ENCODE measurements at places on chromosomes 5 and 9.

- peak; percentile 5 for DNase-seq
These were observed at the start of gene PCDHA8 for GRCh38 chr5:140840978-140841962. Gene PCDHA8 (plus strand): TSS chr5:140841187. CDS start chr5:140841322, 135 bp downstream.

GRCh38 chr9:92253656-92254055 is 39.8 kb downstream of the IARS1 start:
- DNase-seq = no peak

GRCh38 chr5:73229271-73229670 is 56.3 kb downstream of the TMEM174 start:
- DNase-seq = peak; percentile 63

DNA sequence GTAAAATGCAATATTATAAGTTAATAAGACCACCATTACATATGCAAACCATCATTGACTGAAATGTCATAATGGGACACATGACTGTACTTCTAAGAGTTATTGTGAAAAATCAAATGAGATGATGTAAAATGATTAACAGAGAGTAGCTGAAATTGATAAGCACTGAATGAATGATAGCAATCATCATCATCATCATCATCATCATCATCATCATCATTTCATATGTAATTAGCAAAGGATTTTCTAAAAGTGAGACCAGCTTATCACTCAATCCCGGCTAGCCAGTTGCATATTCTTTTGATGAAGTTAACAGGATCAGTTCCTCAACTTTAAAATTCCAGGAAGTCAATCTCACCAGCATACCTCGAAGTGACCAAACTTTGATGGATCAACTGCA is 650.3 kb upstream of the KLF4 start:
- no peak for DNase-seq

GRCh38 chr5:53027913-53028312 is 38.8 kb downstream of the ITGA2 start:
- peak; percentile 82 for DNase-seq

GRCh38 chr5:1470762-1471211 is 25.5 kb upstream of the SLC6A3 start:
- no peak for DNase-seq

DNA sequence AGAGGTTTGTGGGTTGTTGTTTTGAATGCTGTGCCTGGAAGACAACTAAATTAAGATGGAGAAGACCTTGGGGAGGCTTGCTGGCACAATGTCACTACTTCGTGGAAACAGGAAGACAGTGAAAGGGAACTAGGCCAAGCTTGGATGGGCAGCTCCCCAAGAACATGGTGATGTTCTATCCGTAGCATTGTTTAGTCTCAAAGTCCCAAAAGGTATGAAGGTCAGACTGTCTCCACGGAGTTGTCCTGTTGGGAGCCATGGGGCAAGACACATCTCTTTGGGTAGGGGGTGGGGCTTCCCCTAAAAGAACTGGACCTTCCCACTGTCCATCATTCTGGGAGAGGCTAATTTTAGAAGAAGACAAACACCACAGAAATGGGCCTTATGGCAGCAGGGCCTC is 140.5 kb downstream of the ENTREP1 start:
- DNase-seq = no peak

- no peak for DNase-seq
These were observed 124.7 kb upstream of the SEMA6A start for GRCh38 chr5:116699332-116699731.

DNA sequence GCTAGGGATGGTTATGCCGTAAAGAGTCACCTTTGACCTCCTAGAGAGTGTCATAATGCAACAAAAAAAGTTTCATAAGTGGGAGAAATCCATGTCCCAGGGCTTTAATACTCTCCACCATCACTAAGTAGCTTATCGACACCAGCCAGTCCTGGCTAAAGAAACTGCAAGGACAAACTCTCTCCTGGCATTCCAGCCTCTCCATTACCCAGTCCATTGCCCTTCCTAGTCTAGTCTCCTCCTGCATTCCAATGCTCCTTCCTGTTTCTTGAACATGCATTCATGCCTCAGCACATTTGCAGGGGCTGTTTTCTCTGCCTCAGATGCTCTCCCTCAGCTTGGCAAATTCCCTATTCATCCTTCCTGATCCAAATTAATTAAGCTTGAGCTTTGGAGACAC is 364.1 kb downstream of the BRINP1 start:
- peak; percentile 8 for DNase-seq

DNA sequence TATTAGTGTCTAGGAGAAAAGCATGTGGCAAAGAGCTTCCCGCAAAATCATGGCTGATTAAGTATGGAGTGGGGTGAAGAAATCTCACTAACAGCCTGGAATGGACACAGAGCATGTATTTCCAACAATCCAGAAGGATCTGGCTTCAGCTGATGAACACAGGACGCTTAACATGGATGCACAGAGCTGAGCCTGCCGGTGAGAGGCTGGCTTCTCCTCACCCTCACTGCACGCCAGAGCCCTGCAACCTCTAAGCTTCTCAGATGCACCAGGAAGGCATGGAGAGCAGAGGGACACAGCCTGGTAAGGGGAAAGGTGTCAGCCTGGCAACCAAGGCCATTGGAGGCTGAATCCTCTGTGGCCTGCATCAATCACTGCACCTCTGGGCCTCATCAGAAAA is 298.5 kb downstream of the TRIM32 start:
- no peak for DNase-seq

- DNase-seq = no peak
These were observed 585.5 kb downstream of the TLE1 start for GRCh38 chr9:81103597-81104471.

- DNase-seq = no peak
These were observed 64.7 kb upstream of the LARP1 start for GRCh38 chr5:154690488-154690887.

DNA sequence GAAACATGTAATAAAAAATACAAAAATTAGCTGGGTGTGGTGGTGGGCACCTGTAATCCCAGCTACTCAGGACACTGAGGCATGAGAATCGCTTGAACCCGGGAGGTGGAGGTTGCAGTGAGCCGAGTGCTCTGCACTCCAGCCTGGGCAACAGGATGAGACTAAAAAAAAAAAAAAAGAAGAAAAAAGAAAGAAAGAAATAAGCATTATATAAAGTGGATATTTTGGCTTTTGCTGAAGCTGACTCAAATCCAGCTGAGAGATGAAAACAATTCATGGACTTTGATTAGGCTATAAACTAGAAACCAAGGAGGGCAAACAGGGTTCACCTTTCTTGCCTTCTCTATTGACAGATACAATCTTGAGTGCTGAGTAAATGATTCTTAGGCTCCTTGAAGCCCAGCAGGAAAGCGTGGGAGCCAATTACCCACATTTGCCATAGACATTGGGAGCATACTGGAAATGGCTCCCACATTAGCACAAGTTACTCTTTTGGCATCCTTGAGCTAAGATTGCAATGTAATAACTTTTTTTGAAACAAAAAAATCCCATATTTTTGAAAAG is 2.4 kb upstream of the BTF3 start:
- DNase-seq = no peak

- no peak for DNase-seq
These were observed 165.9 kb upstream of the OTULINL start for GRCh38 chr5:14415698-14416074.

GRCh38 chr5:170302653-170303501 is 5.3 kb upstream of the LCP2 start:
- DNase-seq = no peak

DNA sequence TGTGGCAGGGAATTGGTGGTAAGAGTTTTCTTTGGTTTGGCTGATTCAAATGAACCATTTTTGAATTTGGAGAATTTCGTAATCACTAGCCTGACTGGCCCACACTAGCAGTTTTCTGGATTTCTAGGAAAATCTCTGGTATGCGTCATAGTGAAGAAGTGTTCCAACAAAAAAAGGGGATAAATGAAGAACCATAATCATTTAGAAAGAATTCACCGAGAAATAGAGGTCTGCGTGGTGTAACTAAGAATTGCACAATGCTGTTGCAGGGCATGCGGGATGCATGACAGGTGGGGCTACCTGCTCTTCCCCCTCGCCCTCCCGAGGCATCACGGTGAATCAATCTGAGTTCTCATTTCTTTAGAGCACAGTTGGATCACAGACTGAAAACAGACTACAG is 232.3 kb upstream of the PAPPA start:
- peak; percentile 78 for DNase-seq

GRCh38 chr9:36640771-36641381 is 68.2 kb downstream of the MELK start:
- no peak for DNase-seq

DNA sequence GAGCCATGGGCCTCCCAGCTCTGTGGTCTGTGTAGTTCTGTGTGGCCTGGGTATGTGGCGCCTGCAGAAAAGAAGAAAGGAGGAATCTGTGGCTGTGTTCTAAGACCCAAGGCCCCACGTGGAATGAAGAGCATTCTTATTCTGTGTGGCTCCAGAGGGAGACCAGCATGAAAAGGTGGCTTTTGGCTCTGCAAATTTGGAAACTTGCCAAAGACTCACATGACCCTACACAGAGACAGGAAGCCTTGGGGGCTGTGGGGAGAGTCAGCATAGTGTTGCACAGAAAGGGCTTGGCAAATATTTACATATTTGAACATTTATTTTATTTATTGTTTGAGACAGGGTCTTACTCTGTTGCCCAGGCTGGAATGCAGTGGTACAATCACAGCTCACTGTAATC is 193.3 kb downstream of the TMEM38B start:
- DNase-seq = no peak

- no peak for DNase-seq
These were observed 735 bp downstream of the ECPAS start for GRCh38 chr9:111483439-111483857.

GRCh38 chr5:158858746-158859145 is 241.0 kb downstream of the EBF1 start:
- DNase-seq = no peak

- DNase-seq = peak; percentile 70
These were observed 63.1 kb downstream of the TMOD1 start for GRCh38 chr9:97564291-97565175.

DNA sequence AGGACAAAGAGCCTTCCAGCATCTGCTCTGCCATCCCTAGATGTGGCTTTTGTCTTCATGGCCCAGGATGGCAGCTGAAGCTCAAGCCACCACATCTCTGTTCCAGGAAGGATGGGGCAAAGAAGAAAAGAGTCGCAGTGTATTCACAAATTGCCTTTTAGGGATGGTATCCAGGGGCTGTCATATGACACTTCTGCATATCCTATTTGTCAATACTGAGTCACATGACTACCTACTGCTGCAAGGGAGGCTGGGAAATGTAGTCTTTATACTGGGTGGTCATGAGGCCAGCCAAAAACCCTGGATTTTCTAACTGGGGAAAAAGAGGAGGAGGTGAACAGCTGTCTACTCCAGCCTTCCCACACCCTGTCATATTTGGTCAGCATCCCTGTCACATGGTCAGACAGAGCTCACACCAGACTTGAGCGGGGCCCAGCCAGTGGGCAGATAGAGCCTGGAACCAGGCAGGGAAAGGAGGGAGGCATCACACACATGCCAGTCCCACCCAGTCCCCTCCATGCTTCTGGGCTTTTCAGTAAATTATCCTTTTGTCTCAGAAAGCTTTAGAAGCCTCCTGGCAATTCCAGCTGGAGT is 52.0 kb downstream of the OLFM1 start:
- peak; percentile 7 for DNase-seq

DNA sequence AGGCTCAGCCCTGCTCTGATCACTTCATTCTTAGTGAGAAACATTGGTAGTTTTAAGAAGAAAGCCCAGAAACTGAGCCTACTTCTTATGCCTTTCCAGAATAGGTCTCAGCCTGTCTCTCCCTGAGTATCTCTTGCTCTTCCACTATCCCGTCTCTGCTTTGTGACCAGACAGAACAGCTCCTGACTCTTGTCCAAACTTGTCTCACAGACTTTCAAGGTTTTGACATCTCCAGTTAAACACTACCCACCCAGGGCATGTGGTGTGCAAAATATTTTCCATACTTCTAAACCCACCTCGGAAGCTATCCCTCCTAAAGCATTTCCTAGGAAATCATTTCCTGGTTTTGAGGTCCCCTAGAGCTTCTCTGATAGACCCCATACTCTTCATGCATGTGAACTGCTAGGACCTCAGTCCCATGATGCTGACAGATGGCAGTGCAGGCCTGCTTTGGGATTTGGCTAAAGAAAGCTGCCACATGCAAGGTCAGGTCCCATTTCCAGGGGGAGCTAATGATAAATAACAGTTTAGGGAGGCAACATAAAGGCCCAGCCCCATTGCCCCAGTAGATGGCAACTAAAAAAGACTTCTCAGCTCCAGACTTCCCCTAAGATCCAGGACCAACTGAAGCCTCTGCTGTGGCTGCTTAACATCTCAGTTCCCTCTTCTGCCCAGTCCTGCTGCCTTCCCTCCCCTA is 211.5 kb downstream of the MED10 start:
- DNase-seq = no peak

DNA sequence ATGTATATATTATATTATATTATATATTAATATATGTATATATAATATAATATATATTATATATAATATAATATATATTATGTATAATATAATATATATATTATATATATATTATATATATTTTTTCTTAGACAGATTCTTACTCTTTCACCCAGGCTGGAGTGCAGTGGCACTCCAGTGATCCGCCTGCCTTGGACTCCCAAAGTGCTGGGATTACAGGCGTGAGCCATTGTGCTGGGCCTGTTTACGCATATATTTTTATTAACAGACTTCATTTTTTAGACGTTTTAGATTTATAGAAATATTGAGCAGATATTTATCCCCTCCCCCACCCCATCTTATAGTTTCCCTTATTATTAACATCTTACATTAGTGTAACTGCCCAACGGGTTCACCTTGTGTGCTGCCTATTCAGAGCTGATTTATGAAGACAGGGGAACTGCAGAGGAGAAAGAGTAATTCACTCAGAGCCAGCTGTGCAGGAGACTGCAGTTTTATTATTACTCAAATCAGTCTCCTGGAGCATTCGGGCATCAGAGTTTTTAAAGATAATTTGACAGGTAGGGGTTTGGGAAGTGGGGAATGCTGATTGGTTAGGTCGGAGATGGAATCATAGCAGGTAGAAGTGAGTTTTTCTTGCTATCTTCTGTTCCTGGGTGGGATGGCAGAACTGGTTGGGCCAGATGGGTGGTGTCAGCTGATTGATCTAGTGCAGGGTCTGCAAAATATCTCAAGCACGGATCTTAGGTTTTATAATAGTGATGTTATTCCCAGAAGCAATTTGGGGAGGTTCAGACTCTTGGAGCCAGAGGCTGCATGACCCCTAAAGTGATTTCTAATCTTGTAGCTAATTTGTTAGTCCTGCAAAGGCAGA is 93.4 kb downstream of the UNC13B start:
- DNase-seq = no peak

DNA sequence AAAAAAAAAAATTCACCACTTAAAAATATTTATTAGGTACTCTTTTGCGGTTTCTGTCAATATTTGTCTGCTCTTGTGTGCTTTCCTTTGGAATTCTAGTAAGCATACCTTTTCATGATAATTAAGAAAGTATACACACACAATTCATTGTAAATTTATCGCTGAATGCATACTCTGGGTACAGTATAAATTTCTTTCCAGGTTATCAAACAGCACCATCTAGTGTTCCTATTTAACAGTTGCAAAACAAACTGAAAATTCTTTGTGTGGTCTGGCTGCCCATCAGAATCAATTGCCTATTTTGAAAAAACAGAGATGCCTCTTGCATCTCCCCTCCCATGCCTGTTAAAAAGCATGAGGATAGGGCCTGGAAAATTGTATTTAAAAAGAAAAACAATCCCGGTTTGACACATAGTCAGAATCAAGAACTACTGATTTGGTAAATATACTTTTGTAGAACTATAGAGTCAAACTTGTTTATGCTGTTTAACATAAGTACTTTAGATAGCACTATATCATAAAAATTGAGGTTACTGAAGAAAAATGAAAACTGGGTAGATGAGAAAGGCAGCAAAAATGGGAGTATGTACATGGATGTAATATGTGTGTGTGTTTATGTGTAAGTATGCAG is 16.2 kb downstream of the PGGT1B start:
- DNase-seq = peak; percentile 38

- peak; percentile 53 for DNase-seq
These were observed 13.0 kb upstream of the SETX start for GRCh38 chr9:132367613-132368313.
